ENCODE measurements at places on chromosomes 1 and 21. TPM values are rescaled to one million over a fixed set of nuclear protein-coding genes. Genes with fewer than 3 reads are reported as not detected.

DNA sequence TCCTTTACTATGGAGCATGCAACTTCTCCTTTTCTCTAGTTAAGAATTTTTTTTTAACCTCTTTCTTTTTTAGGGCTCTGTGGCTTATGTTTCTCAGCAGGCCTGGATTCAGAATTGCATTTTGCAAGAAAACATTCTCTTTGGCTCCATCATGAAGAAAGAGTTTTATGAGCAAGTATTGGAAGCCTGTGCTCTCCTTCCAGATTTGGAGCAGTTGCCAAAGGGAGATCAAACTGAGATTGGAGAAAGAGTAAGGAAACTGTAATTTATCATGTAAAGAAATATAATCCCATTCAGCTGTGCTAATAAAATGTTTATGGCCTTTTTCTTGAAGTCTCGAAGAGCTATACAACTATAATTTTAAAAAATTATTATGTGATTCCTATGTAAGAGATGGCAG, 70.1 kb downstream of the HSPA13 start:
- no peak for DNase-seq

GRCh38 chr21:26236281-26236680, 65.7 kb upstream of the APP start:
- DNase-seq: no peak

The RAVER2 gene
- total RNA-seq: 0.79 TPM

DNA sequence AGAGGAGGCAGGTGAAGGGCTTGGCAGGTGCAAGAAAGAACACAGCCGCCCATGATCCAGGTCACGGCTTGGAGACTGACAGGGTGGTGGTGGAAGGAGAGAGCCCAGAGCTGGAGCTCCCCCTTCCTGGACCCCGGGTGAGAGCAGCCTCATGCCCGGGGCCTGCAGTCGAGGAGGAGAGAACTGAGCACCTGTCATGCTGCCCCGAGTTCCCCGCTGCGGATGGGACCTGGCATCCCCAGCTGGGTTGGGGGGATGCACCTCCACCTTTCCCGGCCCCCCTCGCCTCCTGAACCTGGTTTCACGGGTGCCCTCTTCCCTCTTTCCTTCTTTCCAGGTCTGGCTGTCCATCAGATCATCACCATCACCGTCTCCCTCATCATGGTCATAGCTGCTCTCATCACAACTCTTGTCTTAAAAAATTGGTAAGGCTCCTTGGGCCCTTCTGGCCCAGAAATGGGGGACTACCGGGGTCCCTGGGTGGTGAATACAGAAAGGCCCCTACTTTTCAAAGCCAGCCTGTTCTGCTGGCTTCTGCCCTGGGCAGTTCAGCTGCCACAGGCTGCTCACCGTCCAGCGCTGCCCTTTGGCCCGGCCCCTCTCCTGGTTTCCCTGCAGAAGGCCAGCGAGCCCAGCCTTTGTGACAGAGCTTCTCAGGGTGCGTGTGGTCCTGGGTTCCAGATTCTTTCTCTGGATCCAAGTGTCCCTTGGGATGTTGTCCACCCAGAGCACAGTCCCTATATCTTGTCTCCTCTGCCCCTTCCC, 115.3 kb downstream of the AJAP1 start:
- DNase-seq: no peak

GRCh38 chr1:10631121-10631810, 156.5 kb downstream of the PEX14 start:
- no peak for DNase-seq

The ZBTB48 gene
- total RNA-seq: 10.7 TPM

The FASLG gene
- not detected for total RNA-seq

The SPRR1B gene
- not detected for total RNA-seq

DNA sequence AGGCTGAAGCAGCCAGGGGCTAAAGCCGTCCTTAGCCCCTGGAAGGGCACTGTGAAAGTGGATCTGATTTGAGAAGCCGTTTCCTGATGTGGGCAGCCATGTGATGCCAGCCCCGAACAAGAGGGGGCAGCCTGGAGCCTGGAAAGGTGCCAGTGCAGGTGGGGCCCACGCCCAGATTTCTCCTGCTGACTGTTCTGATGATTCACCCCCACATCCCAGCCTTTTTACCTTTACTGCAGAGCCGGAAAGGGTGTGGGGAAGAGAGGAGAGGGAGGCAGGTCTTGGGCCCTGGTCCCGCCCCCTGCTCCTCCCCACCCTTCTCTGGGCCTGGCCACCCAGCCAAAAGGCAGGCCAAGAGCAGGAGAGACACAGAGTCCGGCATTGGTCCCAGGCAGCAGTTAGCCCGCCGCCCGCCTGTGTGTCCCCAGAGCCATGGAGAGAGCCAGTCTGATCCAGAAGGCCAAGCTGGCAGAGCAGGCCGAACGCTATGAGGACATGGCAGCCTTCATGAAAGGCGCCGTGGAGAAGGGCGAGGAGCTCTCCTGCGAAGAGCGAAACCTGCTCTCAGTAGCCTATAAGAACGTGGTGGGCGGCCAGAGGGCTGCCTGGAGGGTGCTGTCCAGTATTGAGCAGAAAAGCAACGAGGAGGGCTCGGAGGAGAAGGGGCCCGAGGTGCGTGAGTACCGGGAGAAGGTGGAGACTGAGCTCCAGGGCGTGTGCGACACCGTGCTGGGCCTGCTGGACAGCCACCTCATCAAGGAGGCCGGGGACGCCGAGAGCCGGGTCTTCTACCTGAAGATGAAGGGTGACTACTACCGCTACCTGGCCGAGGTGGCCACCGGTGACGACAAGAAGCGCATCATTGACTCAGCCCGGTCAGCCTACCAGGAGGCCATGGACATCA, at the start of gene SFN:
SFN (plus strand) TSS at position 369 of the 904 bp plus-strand sequence; CDS start at position 433, 64 bp downstream.
- DNase-seq: no peak

The DDR2 gene
- 3.4 TPM for total RNA-seq

GRCh38 chr1:65065524-65066418, 82.2 kb upstream of the AK4 start:
- peak; percentile 23 for DNase-seq

DNA sequence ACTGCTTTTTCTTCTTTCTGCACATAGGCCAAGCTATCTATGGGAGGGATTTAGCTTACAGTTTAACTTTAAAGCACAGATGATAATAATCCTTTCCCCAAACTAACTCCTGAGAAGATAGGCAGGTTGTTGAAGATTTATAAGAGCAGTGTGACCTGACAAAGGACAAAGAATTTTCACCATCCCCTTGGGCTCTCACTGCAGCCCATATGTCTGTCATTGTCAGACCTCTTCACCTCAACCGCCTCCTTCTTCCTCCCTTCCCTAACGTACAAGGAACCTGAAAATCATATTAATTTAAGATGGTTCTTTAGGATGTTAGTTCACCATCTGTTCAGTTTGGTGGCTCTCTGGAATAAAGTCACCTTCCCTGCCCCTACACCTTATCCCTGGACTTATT, 5.0 kb downstream of the RNU1-2 start:
- DNase-seq: peak; percentile 58

The MMP23B gene
- 1.2 TPM for total RNA-seq

DNA sequence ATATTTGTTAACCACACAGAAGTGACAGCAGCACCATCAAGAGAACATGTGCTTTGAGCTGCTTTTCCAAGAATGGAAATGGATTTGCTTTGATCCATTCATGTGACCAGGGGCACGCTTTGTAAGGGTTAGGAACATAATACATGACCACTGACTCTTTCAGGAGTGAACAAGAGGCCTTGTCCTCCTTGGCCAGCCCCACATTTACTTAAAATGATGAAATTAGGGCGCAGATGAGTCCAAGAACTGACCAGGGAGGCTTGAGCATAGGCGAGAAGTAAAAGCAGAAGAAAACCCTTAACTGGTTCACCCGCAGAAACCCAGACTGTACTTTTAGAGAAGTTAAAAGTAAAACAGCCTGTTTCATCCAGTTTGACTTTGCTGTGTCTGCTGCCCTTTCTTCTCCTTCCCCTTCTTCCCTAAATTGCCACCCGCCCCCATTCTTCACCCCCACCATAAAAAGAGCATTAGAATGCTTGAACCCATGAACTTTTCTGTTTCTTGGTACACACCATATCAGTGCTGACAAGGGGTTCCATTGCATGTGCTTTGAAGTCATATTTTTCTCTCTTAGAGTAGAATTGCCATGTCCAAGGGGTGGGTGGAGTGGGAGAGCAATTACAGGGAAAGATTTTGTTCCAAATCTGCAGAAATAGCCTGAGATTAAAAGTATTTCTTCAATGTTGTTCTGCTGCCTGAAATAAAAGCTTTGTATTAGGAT, 2.6 kb upstream of the GLUL start:
- no peak for DNase-seq

GRCh38 chr1:4652631-4653327, 1.6 kb upstream of the AJAP1 start:
- DNase-seq: peak; percentile 57

The SLC19A2 gene
- total RNA-seq: 2.2 TPM

GRCh38 chr1:67143966-67144365, 9.2 kb upstream of the C1orf141 start:
- DNase-seq: no peak

The FCRL6 gene
- not detected for total RNA-seq

DNA sequence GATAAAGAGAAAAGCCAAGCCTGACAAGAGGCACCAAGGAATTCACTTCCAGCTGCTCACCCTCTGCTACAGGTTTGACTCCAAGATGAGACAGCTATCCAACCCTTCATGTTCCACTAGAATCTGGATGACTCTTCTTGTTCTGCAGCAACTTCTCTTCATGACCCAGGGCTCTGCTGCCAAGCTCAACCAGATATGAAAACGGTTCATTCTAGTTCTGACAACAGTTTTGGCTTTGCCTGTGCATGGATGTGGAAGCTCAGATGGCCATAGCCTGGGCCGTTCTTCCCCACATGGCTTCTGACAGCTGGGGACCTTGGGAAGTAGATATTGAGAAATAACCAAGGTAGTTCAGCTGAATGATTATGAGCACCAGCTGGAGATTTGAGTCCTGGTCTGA, 13.7 kb downstream of the PI4KB start:
- DNase-seq: no peak

DNA sequence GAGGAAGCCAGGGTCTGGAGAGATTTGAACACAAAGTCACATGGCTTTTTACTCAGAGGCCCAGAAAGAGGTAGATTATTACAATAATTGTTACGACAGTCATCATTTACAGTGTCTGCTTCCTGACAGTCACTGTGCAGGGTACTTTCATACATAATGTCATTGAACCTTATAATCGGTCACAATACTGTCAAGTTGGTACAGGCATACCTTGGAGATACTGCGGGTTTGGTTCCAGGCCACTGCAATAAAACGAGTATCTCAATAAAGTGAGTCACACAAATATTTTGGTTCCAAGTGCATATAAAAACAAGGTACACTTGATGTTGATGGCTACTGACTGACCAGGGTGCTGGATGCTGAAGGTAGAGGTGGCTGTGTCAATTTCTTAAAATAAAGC, 112.6 kb downstream of the NOS1AP start:
- DNase-seq: no peak

The KIF26B gene
- total RNA-seq: 1.1 TPM

DNA sequence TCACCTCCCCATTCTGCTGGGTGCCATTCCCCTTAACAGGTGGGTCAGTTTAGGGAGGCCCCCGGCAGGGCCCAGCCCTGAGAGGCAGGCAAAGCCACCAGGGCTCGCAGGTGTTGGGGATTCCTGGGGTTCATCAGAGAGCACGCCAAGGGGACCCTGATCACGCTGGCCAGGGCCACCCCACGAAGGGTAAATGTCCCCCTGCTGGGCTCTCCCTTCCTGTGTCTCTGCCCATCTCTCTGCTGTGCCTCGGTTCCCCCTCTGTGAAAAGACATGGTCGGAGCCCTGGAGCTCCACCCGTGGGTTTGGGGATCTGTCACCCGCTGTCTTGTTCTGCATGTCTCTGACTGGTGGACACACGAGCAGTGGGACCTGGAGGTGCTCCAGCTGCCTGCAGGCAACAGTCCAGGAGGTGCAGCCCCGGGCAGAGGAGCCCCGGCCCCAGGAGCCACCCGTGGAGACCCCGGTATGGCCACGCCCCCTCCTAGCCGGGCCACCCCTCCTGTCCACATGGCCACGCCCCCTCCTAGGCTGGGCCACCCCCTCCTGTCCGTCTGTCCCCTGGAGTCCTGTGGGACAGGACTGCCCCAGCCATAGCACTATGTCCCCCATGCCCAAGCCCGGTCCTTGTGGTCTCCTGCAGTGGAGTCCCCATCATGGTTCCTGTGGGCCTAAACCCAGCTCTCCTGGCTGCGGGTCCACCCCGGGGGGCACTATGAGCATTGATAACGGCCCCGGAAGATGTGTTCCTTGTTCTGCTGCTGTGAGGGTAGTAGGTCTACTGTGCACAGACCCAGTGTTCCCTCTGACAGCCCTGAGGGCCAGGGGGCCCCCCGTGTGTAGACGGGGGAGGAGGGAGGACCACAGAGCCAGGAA, 6.5 kb downstream of the AIRE start:
- DNase-seq: no peak

The TMEM269 gene
- not detected for total RNA-seq

DNA sequence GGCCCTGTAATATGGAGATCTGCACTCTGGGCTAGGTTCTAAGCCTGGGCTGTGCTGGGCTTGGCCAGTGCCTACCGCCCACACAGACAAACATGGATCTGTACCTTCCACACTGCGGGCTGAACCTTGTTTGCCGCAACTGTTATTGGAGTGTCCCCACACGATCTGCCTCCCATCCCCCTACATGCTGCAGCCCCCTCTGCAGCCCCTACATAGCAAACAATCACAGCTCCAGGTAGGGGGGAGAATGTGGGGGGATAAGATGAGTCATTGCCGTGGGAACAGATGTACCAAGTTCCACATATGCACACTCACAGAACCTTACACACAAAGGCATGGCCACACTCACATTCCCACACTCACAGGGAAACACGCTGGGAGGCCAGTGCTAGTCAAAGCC, 2.1 kb upstream of the HCRTR1 start:
- no peak for DNase-seq

DNA sequence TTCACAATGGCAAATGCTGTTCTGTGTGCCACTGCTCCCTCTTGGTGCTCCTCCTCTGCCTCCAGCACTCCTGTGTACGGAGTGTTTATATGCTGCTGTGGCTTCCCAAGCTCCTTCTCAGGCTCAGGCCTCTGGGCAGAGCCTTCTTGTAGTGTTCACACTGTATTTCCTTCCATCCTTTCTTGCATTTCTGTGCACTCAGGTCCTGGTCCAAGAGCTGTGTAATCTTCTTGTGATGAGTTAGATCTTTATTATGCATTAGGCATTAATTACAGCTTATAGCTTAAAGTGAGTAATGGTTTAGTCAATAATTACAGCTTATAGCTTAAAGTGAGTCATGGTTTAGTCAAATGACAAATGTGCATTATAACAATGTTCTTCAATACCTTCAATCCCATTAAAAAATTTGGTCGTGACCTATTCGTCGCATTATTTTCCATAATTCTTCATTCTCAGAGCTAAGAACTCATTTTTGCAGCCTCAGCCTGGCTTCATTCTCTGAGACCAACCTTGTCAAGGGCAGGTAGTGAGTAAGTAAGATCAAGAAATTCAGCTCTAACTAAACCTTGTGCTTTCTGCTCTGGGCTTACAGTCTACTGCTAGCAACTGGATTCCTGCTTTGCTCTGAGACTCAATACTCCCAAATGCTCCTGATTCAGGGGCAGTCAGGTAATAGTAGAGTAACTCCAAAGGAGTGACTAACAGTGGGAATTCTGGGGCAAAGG, 154.5 kb upstream of the SPAG17 start:
- no peak for DNase-seq

The DNAI4 gene
- 6.0 TPM for total RNA-seq

The OR2T35 gene
- total RNA-seq: not detected

GRCh38 chr1:172069534-172069933, 228.2 kb downstream of the DNM3 start:
- DNase-seq: peak; percentile 17

All from lung microvascular endothelial cell (primary cell).